ENCODE measurements at places on chromosomes 12 and 14.

- no peak for DNase-seq
Measured at GRCh38 chr12:4045786-4046494, 172.7 kb upstream of the PARP11 start.

GRCh38 chr12:93514853-93515252 lies 47.5 kb downstream of the MRPL42 start:
- no peak for DNase-seq

GRCh38 chr14:104433401-104434213 lies 146.0 kb upstream of the C14orf180 start:
- no peak for DNase-seq

GRCh38 chr12:113364698-113365097 lies 6.3 kb downstream of the PLBD2 start:
- no peak for DNase-seq

DNA sequence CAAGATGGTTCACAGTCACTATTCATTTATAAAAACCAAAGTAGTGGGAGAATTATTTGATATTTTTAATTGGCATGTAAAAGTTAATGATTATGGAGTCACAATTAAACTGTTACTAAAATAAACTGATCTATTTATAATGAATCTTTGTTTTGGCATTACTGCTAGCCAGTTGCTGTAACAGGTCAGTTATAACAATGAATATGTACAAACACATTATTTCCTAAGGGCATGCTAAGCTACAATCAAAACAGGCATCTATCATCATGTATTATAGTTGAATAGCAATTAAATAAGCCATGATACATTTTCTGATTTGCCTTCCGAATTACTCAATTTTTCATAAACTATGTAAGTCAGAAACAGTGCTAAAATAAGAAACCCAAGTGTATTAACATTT lies 518.3 kb downstream of the SLC16A7 start:
- DNase-seq: no peak

DNA sequence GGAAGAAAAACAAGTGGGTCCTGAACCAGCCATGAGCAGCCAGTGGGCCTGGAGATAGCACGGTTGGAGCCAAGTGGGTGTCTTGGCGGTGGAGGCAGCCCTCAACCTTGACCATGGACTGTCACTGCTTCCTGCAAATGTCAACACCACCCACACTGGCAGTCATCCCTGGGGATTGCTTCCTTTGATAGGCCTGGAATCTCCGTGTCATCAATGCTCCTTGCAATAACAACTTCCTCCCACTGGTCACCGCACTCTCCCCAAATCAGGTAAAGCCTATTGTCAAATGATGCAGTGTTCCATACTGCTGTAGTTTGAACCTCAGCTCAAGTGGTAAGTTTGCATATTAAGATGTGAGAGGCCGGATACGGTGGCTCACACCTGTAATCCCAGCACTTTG lies 129.1 kb downstream of the NTF3 start:
- no peak for DNase-seq

GRCh38 chr14:100103250-100104005 lies 38.2 kb downstream of the EVL start:
- no peak for DNase-seq

GRCh38 chr12:14621826-14622225 lies 54.1 kb upstream of the PLBD1 start:
- DNase-seq: no peak

DNA sequence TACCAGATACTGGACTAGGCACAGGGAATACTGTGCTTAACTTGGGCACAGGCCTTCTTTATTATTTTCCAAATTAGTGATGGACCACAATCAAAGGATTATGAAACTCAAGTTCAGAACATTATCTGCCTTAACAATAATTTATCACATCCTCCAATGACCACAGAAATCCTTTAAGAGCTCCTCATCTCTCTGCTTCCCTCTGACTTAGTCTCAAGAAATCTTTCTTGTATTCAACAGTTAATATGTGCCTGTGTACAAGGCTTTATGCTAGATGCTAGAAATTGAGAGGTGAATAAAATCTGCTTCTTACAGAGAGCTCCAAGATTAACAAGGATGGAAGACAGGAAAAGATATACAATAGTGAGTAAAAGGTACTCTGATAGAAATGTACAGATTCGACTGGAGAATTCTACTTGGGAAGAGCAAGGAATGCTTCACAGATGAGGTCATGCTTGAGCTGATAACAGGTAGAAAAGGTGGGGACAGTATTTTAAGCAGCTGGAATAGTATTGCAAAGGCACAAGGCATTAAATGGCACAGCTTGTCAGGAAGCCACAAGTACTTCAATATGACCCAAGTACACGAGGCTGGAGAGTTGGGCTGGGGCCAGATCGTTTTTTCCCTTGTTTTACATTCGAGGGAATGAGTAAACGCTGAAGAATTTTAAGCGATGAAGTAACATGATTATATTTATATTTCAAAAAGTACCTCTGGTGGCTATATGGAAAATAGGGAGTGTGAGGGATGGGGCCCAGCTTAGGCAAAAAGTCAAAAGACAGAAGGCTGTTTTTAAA lies 55.1 kb upstream of the ARID2 start:
- DNase-seq: no peak

- DNase-seq: no peak
Measured at GRCh38 chr12:91367234-91367849, 184.7 kb upstream of the DCN start.

GRCh38 chr12:71627438-71628002 lies 36.1 kb downstream of the ZFC3H1 start:
- DNase-seq: no peak

DNA sequence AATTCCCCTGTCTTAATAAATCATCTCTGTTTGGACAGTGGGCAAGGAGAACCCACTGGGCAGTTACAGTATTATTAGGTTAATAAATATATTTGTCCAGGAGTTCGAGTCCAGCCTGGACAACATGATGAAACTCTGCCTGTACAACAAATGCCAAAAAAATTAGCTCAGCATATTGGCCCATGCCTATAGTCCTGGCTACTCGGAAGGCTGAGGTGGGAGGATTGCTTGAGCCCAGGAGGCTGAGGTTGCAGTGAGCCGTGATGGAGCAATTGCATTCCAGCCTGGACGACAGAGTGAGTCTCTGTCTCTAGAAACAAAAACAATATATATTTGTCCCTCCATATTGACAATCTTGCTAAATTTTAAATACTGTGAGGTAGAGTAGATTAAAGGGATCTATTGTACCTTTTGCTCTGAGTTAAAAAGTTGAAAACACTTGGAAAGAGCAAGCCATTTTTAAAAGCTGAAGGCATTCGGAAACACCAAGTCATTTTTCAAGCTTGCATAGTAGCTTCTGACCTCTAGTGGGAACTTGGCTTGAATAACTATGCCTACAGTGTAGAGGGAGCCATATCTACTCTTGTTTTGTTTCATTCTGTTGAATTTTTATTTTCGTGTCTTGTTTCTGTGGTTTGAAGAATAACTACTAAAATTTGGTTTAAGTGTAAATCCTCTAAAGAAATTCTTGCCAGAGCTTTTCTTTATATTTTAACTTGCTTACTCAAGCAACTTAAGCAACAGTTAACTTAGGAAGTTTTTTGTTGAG lies 14.6 kb upstream of the EEA1 start:
- DNase-seq: no peak

GRCh38 chr14:67837011-67837624 lies 17.5 kb downstream of the RAD51B start:
- no peak for DNase-seq

DNA sequence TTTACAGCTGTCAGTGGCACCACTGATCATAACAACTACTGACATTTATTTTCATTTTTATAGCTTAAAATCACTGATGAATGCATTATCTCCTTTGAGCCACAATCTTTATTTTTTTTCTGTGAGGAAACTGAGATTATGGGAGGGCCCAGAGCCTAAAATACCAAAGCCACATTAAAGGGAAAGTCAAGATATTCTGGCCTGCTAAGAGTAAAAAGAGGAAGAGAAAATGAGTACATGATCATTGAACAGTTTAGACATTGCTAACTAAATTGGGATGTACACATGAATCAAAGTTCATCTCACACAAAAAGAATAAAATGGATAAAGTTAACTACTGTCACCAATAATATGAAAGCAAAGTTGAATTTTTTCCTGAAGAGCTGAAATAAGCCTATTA lies 170.5 kb upstream of the GARIN2 start:
- DNase-seq: no peak

GRCh38 chr12:115273456-115273855 lies 589.5 kb upstream of the TBX3 start:
- no peak for DNase-seq

DNA sequence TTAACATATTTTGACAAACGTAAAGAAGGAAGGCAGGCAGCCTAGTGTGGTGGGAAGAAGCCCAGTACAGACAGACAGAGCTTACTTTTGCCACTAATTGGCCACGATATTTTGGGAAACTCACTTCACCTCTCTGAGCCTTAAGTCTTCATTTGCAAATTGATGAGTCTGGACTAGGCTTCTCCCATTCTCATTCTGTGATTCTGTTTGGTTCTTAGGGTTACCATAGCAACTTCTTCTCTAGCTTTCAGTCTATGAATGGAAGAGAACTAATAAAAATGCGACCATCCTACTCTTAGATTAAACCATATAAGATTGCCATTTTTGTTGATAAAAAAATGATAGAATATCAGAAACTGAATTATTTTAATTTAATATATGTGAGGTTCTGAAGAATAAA lies 210.5 kb downstream of the SNAPC1 start:
- no peak for DNase-seq

- DNase-seq: no peak
Measured at GRCh38 chr14:55361190-55361589, 50.4 kb downstream of the ATG14 start.

- no peak for DNase-seq
Measured at GRCh38 chr12:117359029-117359845, 2.2 kb downstream of the NOS1 start.

GRCh38 chr12:9971181-9971580 lies at the start of gene CLEC12A:
TSS of gene CLEC12A (plus strand) at chr12:9971409. CDS start at chr12:9971597, 188 bp downstream.
- no peak for DNase-seq

GRCh38 chr14:88069677-88070076 lies 64.7 kb downstream of the GPR65 start:
- DNase-seq: no peak

- DNase-seq: no peak
Measured at GRCh38 chr12:2160043-2160442, 107.3 kb downstream of the CACNA1C start.

- no peak for DNase-seq
Measured at GRCh38 chr14:22610931-22611330, 12.8 kb downstream of the ABHD4 start.

- DNase-seq: no peak
Measured at GRCh38 chr12:75705749-75706711, 194.6 kb upstream of the KRR1 start.

DNA sequence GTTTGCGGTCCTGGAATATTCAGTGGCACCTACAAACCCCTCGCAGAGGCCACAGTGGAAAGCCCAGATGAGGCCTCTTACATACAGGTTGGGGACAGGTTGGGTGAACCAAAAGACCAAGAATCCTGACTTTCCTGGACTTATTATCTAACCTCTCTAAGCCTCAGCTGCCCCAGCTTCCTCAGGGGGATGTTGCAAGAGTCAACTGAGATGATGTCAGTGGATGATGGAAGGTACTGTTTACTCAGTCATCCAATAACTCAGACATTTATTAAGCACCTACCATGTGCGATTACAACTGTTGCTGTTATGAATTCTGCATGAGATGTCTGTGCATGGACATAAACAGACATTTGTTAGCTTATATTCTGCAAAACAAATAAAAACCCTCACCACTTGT lies 72.8 kb downstream of the RFX4 start:
- no peak for DNase-seq

GRCh38 chr12:83477696-83478095 lies 791.0 kb downstream of the TMTC2 start:
- no peak for DNase-seq

GRCh38 chr14:95697764-95698163 lies 11.5 kb downstream of the TCL1B start:
- DNase-seq: no peak

- no peak for DNase-seq
Measured at GRCh38 chr12:105227879-105228278, 8.1 kb downstream of the APPL2 start.
